NCI-H1436 treated with DMSO at 0.1 percent for 48 hours (cell line): ENCODE measurements at places on chromosomes 13 and 19.

DNA sequence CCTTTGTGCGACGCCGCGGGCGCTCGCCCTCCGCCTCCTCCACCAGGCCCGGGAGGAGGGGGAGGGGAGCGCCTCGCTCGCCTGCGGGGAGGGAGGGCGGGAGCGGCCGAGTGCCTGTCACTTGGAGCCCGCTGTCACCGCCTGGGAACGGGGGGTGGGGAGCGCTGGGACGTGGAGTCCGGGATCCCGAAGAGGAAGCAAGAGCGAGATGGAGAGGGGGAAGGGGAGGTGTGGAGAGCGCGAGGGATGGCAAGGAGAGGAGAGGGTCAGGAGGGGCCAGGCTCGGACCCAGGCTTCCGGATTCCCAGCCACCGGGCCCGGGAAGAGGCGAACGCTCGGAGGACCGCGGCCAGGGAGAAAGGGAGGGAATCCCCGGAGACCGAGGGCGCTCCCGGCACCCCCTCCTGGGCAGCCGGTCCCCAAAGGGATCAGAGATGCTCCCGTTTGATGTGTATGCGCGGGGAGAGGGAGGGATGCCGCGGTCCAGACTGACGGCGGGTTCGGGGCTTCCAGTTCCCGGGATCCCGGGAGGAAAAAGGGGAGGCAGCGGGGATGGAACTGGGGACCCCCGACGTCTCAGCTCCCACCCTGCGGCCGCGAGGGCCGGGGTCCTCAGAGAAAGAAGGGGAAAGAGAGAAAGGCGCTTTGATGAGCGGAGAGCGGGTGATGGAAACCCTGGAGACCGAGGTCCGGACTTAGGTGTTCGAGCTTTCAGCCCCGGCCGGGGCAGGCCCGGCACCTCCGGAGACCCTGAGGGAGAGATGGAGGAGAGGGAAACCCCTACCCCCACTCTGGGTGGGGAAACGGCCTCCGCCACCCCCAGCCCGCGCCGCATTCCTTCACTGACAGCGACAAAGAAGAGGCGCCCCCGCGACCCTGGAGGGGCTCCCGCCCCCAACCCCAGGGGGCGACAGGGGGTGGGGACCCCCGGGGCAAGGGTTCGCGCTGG lies 4.7 kb upstream of the DPF1 start:
- no peak for DNase-seq

DNA sequence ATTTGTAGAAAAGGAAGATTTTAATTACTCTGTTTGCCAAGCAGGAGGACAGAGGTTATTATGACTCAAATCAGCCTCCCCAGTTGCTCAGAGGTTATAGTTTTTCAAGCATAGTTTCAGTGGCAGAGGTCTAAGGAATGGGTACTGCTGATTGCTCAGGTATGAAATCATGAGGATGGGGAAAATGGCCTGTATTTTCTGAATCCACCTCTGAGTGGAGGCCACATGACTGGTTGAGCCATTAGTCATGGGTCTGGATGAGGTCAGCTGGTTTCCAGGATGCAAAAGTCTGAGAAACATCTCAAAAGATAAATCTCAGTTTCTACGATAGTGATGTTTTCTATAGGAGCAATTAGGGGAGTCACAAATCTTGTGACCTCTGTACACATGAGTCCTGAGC lies 62.8 kb upstream of the CEACAM8 start:
- DNase-seq, result no peak

DNA sequence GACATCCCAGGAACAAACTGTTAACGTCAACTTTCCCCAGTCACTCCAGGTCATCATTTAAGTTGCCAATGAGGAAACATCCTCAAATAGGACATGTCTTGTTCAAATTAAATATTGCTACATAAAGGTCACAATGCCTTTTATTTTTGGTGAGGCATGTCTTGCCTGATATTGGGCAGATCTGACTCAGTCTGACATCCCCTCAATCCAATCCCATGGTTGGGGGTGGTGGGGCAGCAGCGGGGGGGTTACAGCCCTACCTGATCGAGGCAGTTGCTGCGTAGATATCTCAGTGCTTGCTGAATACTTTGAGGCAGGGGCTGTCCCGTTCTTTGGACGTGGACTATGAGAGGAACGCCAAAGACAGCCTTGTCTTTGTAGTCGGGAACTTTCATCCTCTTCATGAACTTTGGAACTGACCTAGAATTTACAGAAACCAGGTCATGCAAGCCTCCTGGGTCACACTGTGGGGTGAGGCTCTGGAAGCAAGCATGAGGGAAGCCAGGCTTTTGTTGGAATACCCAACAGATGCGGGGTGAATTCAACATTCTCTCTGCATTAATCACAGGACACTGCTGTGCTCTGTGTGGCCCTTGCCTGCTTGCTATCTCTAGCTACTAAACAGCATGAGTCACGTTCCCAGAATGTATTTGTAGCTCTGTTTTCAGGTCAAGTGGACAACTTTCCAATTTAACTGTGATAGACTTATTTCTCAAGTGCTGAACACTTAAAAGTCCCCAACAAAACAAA lies 109.8 kb downstream of the KL start:
- no peak for DNase-seq

- DNase-seq, result no peak
These were observed 6.3 kb downstream of the REX1BD start for GRCh38 chr19:18594824-18595373.

DNA sequence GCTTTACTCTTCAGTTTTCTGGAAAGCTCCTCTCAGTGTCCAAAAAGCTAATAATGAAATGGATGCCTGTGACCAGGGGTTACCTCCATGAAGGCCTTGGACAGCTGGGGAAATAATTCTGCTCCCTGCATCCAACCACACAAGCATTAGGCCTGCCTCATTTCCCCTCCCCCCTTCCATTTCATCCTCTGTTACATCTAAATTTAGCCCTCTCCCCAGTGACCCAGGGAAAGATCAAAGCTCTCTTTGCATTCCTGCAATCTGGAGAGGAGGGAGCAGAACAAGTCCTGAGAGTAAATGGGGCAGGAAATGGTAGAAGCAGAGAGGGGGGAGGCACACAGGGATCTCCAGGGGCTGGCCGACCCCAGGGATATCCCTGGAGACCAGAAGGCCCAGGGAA lies 452.7 kb downstream of the TSHZ3 start:
- no peak for DNase-seq

- DNase-seq, result no peak
These were observed 6.5 kb downstream of the CEBPA start for GRCh38 chr19:33295621-33296487.

- DNase-seq, result no peak
These were observed 50.3 kb downstream of the FGF14 start for GRCh38 chr13:102351521-102351920.

DNA sequence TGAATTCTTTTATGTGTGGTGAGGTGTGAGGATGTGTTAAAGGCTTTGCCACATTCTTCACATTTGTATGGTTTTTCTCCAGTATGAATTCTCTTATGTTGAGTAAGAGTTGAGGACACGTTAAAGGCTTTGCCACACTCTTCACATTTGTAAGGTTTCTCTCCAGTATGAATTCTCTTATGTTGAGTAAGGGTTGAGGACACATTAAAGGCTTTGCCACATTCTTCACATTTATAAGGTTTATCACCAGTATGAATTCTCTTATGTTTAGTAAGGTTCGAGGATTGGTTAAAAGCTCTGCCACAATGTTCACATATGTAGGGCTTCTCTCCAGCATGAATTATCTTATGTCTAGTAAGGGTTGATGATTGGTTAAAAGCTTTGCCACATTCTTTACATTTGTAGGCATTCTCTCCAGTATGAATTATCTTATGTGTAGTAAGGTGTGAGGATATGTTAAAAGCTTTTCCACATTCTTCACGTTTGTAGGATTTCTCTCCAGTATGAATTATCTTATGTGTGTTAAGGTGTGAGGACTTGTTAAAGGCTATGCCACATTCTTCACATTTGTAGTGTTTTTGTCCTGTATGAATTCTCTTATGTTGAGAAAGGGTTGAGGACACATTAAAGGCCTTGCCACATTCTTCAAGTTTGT lies 27.1 kb downstream of the ZNF724 start:
- DNase-seq, result no peak

GRCh38 chr19:39060171-39060570 lies 24.0 kb upstream of the ACP7 start:
- DNase-seq, result no peak

DNA sequence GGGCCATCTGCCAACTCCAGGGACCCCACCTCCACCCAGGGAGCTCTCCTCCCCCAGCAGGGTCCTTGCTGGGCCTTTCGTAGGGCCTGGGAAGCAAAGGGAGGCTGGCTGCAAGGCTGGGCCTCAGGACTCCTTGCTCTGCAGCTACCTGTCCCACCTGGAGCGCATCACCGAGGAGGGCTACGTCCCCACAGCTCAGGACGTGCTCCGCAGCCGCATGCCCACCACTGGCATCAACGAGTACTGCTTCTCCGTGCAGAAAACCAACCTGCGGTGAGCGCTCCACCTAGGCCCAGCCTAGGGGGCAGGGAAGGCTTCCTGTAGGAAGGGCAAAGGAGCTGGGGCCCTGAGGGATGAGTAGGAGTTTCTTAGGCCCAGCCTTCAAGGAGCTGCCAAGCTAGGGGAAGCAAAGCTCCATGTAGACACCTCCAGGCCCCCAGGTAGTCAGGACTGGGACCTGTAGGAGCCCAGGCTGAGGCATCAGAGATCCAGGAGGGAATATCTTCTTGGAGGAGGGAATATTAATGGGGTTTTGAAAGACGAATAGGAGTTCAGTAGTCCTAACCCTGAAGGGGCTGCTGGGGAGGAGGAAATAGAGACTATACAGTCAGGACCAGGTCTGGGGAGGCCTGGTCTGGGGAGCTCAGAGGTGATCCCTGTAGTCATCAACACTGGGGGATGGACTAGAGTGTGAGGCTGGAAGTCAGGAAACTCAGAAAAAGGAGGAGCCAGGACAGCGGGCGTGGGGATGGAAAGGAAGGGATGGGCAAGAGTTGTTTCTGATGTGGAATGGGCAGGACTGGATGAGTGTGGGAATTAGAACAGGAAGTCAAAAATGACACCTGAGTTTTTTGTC lies 16.0 kb downstream of the GNA15 start:
- DNase-seq, result no peak

DNA sequence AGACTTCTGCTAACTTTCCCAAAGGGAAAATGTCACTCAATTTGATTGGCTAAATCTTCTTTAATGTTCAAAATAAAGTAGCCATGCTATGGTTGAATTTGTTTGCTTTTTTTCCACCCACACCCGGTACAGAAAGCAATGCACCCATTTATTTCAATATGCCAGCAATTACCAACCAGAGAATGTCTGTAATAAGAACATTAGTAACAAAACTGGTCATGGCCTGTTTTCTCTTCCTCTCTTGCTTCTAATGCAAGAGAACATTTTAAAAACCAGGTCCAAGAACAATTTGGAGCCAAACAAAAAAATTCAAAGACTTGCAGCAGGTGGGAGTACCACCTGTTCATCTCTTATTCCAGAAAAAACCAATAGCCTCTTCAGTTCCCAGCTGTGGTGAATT lies 1108.8 kb upstream of the PCDH20 start:
- no peak for DNase-seq

DNA sequence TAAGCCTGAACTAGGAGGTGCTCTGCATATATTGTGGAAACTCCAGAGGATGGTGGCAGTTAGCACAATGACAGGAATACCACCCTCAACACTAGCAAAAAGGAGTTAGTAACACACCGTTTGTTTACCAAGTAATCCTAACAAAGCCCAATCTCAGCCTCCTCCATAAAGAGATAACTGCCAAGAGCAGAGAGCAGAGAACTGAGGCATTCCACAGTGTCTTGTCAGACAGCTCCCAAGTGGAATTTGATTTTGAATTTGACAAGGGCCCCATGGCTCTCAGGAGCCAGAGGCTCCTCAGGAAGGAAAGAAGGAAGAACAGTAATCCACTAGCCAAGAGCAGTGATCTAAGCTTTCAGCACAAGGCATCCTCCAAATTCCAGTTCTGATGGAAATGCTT lies 298.6 kb downstream of the DCLK1 start:
- no peak for DNase-seq

GRCh38 chr13:46736541-46737310 lies 60.2 kb downstream of the ESD start:
- no peak for DNase-seq

DNA sequence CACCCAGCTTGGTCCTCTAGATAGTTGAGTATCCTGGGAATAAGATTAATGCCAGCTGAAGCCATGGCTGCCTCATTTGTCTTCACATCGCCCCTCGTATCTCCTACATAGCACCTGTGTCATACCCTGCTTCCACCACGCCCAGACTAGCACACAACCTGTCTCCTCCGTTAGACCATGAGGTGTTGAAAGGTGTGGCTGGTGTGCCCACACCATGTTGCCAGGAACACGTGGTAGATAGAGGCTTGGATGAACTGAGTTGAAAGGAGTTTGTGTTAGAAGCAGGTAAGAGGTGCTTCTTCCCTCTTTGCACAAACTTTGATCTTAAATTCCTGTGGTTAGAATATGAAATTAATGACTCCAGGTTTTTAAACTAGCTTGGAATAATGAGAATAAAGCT lies 40.1 kb downstream of the RGCC start:
- DNase-seq, result no peak

GRCh38 chr19:604355-604754 lies 14.7 kb downstream of the HCN2 start:
- DNase-seq, result no peak

DNA sequence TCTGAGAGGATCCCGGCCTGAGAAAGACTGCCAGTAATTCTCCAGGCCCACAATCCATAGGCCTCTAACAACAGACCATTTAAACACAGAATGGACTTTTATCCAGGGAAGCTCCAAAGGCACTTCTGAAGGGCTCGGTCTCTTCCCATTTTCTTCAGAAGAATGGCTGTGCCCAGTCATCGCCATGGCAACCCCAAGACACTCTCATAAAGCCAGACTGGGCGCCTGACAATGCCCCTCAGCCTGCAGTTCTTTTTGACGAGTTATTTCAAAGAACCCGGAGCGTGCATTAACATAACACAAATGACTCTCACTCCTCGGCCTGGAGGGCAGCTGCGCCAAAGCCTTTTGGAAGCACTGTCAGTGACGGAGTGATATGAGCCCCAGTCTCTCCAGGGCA lies 61.0 kb downstream of the RASA3 start:
- no peak for DNase-seq

DNA sequence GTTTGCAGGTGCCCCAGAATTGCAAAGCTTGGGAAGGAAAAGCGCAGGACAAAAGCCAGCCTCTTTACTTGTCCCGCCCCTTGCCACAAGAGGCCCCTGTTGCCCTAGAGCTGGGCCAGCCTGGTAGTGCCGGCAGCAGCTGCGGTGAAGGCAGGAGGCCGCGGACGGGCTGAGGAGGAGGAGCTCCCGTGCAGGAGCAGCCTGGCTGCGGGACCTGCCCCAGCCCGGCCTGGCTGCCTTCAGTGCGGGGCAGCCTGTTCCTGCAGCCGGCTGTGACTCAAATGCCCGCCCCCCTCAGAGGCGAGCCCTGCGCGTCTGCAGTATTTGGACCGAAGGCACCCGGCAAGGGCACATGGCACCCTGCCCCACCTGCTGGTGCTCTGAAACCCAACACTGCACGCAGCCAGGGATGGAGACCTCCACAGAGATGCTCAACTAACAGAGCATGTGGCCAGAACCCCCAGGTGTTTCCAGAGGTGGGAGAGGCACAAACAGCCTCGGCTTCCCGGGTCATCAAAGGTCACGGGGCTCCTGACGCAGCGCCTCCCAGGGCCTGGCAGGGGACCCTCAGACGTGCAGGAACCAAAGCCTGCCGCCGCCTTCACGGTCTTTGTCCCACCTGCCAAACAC lies 29.7 kb downstream of the NAXD start:
- no peak for DNase-seq
